T-helper 2 cell treated with Interferon-gamma antibody and Interleukin-4, amounts not matched to agents 5 μg/mL and 100 μg/mL, for 36 hours (primary cell): ENCODE measurements at places on chromosomes 2 and 18.

DNA sequence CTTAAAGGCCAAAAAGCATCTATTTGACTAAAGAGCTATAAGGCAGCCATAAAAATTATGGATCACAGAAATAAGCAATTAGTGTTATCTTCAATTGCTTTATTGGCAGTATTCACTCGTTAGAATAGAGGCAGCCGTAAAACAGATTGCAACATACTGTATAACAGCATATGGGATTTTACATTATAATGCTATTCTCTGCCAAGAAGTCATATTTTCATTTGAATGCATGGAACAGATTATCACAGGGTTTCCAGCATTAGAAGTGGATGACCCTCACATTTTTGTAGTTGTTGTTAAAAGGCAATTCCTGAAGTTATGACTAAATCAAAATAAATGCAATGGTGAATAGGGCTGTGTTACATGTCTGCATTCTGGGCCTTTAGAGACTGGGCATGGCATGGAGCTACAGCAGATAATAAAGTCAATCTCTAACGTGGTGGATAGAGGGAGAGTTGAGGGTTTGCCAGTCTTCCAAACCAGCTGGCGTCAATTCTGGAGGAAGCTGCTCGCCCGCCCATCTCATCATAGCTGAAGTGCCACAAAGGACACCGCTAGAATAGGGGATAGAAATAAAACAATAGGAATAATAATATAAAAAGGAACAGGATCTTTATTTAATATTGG lies 155.4 kb upstream of the VRK2 start:
- DNase-seq: no peak
- peaks cover 2% of the 10 kb centered on the region for H3K27me3 ChIP-seq
- H3K27ac ChIP-seq: no peak overlapping the region
- H3K4me1 ChIP-seq: no peaks in the 10 kb centered on the region
- no peaks in the 10 kb centered on the region for H3K36me3 ChIP-seq
- H3K4me3 ChIP-seq: no peak overlapping the region

- H3K27ac ChIP-seq: no peak overlapping the region
- no peaks in the 10 kb centered on the region for H3K36me3 ChIP-seq
- no peak overlapping the region for H3K4me3 ChIP-seq
- no peak for DNase-seq
- H3K4me1 ChIP-seq: no peaks in the 10 kb centered on the region
- peaks cover 44% of the 10 kb centered on the region for H3K27me3 ChIP-seq
Observed at GRCh38 chr18:11147962-11148679, 1.2 kb downstream of the PIEZO2 start.

DNA sequence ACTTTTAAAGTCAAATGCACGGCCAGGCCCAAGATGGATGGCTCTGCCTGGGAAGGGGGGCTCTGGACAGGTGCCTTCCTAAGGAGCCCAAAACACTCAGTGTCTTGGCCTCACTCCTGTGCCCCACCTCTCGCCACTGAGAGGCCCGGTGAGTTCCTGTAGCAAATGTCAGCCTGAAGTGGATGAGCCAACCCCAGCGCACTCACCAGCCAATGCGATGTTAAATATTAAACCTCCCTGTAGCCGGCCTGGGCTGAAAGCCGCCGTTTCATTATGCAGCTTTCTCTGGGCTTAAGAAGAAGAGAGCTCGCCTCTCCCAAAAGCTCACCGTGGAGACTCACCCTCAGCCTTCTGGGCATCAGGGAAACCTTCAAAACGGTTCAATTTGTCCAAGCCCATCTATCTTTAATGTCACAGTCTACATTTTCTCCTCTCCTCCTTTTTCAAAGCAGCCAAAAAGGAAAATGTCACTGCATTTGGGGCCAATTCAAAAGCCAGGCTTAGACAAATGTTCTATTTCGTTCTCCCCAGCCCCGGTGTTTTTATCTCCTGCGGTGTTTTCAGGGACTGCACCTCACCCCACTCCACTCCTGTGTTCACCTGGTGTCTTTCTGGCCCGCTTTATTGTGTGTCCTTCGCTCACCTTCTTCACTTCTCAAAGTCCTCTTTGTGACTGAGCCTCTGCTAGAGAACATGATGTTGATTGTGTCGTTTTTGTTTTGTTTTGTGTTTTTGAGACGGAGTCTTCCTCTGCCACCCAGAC lies 124.0 kb downstream of the NRP2 start:
- H3K36me3 ChIP-seq: no peaks in the 10 kb centered on the region
- H3K27ac ChIP-seq: no peak overlapping the region
- DNase-seq: no peak
- peaks cover 18% of the 10 kb centered on the region for H3K27me3 ChIP-seq
- no peak overlapping the region for H3K4me3 ChIP-seq
- no peaks in the 10 kb centered on the region for H3K4me1 ChIP-seq

GRCh38 chr2:3608373-3609278 lies 13.7 kb downstream of the COLEC11 start:
- no peak overlapping the region for H3K27ac ChIP-seq
- H3K27me3 ChIP-seq: no peaks in the 10 kb centered on the region
- H3K36me3 ChIP-seq: no peaks in the 10 kb centered on the region
- no peak overlapping the region for H3K4me3 ChIP-seq

DNA sequence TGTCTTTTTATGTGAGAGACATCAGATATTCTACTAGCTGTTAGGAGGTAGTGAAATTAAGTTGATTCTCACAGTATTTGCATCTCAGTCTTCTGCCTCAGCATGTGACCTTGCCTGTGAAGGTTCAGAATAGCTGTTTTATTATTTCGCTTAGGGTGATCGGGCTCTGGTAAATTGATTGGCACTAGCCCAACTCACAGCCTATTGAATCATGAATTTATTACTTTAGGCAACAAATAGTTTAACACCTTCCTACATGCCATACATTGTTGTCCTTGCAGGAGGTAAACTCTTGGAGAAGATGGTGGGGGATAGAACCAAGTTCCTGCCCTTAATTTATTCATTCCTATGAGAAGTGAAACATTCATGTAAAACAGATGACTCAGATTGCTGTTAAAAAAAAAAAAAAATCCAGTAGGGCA lies 101.9 kb downstream of the GPD2 start:
- H3K27ac ChIP-seq: no peak overlapping the region
- no peak overlapping the region for H3K4me3 ChIP-seq
- peaks cover 2% of the 10 kb centered on the region for H3K36me3 ChIP-seq

GRCh38 chr2:69177785-69178636 lies 165.0 kb downstream of the ANTXR1 start:
- no peak for DNase-seq
- H3K4me3 ChIP-seq: no peak overlapping the region
- H3K4me1 ChIP-seq: peaks cover 4% of the 10 kb centered on the region

DNA sequence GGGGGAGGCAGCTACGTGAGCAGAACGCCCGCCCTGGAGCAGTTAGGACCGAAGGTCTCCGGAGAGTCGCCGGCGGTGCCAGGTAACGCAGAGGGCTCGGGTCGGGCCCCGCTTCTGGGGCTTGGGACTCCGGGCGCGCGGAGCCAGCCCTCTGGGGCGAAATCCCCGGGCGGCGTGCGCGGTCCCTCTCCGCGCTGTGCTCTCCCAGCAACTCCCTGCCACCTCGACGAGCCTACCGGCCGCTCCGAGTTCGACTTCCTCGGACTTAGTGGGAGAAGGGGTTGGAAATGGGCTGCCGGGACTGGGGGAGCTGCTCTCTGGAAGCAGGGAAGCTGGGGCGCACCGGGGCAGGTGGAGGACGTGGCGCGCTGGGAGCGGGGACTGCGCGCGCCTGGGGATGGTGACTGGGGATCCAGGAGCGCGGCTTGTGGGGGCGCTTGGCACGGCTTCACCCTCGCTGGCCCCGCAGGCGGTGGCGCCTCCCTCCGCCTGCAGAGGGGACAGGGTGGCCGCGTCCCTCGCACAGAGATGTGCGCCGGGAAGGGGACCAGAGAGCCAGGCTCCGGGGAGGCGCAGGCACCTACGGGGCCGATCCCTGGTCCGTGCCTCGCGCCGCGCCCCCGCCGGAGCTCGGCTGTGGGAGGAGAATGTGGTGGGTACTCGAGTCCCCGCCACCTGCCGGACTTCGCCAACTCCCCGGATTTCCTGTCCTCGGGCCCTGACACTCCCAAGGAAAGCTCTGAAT lies 688 bp downstream of the CDH20 start:
- H3K27me3 ChIP-seq: peaks cover 28% of the 10 kb centered on the region
- H3K27ac ChIP-seq: no peak overlapping the region
- no peak for DNase-seq
- no peaks in the 10 kb centered on the region for H3K4me1 ChIP-seq
- no peaks in the 10 kb centered on the region for H3K36me3 ChIP-seq

- no peaks in the 10 kb centered on the region for H3K4me1 ChIP-seq
- no peaks in the 10 kb centered on the region for H3K27me3 ChIP-seq
- H3K36me3 ChIP-seq: no peaks in the 10 kb centered on the region
Observed at GRCh38 chr2:182554950-182555349, 128.1 kb upstream of the PDE1A start.
